Activated T-cell treated with anti-CD3 and anti-CD28 coated beads, Interleukin-2, amount 50 U/mL, for 4 hours (primary cell): ENCODE measurements at places on chromosomes 12 and 14. TPM values are rescaled to one million over a fixed set of nuclear protein-coding genes. Genes with fewer than 3 reads are reported as not detected.

TTC9 gene
- 3.2 TPM for total RNA-seq

EML1 gene
- total RNA-seq, result 2.4 TPM

CIROP gene
- not detected for total RNA-seq

IFT81 gene
- 1.7 TPM for total RNA-seq

MYBPC1 gene
- not detected for total RNA-seq

OR4E2 gene
- total RNA-seq, result not detected

NOVA1 gene
- not detected for total RNA-seq

CCDC196 gene
- not detected for total RNA-seq

RPL36AL gene
- total RNA-seq, result 316 TPM
